NCI-H1417 treated with DMSO at 0.1 percent for 48 hours (cell line): ENCODE measurements at places on chromosomes 11 and 22.

- DNase-seq, result no peak
Observed at GRCh38 chr11:115304774-115305472, 199.3 kb downstream of the CADM1 start.

DNA sequence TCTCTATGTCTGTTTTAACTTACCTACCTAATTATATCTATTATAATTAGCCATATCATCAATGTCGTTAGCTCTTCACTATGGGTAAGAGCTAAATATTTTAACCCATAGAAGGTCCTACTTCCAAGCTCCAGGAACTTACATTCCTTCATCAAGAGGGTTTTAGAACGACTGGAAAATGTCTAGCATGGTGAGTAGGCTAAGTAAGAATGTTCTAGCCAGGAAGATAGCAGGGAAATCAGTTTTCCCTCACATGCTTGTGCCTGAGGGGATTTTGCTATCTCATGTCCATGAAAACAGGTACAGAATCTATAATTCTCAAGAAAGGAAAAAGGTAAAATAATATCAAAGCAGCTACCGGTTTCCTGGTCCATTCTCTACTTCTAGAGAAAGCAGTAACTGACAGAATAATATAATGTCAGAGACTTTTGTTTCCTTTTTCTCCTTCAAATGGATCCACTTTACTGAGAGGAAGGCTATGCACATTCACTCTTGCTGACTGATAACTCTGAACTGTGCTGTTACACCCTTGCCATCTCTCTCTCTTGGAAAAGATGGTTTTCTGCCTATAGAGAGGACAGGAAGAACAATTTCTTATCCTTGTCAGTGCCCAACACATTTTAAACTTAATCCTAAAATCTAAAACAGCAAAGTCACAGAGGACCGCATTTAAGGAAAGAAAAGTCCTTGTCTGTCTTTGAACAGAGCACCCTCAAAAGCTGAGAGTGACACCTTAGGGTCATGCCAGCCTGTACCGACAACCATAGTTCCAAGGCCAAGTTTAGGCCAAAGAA, 67.0 kb downstream of the MAML2 start:
- no peak for DNase-seq

DNA sequence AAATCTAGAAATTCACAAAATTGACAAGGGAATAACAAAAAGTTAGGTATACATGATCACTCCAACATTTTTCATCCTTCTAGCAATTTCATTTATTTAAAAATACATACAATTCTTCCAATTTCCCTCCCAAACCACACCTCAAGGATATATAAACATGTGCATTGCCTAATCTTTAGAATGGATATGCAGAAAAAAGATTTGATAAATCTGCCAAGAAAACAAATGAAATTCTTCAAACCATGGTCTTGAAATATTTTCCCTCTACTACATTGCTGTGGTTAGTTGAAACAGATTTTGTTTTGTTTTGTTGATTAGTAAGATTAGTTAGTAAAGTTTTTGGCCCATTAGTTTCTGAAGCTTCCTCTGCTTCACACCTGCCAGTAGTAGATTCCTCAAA, 703.3 kb upstream of the CCDC179 start:
- no peak for DNase-seq

DNA sequence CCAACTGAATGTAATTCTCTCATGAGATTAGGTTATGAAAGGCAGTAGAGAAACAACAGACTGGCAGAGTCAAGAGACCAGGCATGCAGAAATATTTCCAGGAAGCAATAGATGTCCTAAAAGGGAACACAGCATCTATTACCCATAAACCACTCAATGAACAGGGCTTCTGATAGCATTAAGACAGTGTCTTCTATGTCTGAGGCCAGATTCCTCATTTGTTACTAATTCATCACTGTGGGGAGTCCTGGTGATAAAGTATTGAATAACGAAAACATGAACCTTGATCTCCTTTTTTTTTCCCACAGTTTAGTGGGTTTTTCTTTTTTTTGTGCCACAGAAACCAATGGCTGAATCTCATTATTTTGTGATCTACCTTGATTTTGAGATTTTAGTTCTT, 339.0 kb downstream of the METTL15 start:
- DNase-seq, result no peak
